ENCODE measurements at places on chromosomes 3 and 15.

DNA sequence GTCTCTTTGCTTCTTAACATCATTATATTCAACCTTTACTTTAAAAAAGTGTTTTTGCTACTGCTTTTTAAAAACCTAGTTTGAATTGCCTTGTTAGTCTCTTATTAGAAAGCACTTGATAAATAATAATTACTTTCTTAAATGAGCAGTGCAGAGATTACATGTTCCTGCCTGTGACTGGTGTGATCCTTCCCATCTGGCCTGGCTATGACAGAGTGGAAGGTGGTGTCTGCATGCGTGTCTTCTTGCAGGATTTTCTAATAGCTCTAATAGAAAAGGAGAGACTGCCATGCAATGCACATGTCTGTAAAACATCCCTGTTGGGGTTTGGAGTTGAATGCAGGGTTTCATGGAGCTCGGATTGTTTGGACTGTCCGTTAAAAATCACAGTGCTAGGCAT lies 425.8 kb upstream of the TPM1 start:
- DNase-seq, result no peak

DNA sequence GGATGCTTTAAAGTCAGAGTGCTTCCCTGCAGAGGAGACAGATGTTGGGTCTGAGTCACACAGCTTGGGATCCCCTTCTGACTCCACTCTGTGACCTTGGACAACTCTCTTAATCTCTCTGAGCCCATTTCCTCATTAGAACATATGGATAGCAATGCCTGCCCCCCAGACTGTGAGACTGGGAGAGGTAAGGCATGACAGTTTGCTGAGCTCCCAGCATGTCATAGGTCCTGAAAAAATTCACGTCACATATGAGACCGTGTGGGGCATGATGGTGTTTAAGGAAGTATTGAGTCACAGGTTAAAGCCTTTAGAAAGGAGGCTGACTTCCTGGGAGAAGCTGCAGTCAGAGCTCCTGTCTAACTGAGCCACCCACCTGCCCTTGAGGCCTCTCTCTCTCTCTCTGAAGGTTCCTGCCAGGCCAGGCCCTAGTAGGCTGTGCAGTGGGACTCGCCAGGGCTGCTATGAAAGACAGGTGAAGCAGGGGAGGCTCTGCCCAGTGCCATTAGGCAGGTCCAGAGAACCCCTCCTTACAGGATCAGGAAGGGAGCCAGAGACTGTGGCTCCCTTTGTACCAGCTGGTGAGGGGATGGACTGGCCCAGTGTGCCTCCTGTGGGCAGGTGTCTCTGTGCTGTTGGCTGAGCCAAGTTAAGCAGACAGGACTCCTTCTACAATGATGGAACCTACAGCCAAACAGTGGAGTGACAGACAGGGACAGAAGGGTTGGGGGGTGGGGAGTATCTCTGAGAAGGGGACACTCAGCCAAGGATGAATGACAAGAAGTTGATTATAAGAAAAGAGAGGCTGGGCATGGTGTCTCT lies 19.5 kb upstream of the DOCK3 start:
- no peak for DNase-seq

GRCh38 chr15:91307601-91308000 lies 207.5 kb downstream of the SV2B start:
- DNase-seq, result no peak

- no peak for DNase-seq
Observed at GRCh38 chr3:128556384-128556783, 63.4 kb upstream of the GATA2 start.

DNA sequence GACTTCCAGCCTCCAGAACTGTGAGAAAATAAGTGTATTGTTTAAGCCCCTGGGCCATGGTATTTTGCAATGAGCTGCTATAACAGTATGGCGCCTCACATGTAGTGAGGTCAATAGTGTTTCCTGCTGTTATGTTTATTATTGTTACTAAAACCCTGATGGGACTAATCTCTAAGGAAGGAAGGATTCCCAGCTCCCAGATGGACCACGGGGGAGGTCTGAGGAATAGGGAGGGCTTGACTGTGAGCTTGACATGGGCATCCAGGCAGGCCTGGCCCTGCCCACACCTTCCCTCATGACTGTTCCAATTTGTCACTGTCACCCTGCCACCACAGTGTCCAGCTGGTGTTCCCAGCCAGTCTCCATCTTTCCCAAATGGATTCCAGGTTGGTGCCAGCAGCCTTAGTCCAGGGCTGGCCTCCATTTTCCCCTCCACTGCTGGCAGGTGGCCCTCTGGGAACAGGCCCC lies 14.5 kb upstream of the SLC41A3 start:
- no peak for DNase-seq

- no peak for DNase-seq
Observed at GRCh38 chr15:57273402-57273801, 102.9 kb upstream of the CGNL1 start.

- no peak for DNase-seq
Observed at GRCh38 chr3:112572701-112573100, 10.9 kb downstream of the SLC35A5 start.

DNA sequence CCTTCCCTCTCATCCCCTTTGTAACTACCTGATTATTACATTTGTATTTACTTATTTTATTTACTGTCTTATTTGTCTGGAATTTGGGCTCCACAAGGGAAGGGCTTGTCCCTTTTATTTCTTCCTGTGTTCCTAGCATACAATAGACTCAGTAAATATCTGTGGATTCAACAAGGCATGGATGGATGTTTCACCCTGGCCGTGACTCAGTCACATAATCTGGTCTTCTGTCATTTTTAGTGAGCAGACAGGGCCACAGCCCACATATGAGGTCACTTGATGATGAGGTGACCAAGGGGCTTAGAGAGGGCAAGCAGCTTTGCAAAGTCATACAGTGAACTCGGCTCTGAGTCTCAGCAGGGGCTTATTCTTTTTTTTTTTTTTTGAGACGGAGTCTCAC lies 7.8 kb upstream of the DAG1 start:
- DNase-seq, result no peak

GRCh38 chr3:4584456-4585249 lies 91.5 kb downstream of the ITPR1 start:
- DNase-seq, result no peak

- no peak for DNase-seq
Observed at GRCh38 chr3:152496286-152496685, 227.6 kb downstream of the MBNL1 start.

- DNase-seq, result no peak
Observed at GRCh38 chr15:85609492-85609891, 185.2 kb downstream of the KLHL25 start.

GRCh38 chr15:42619656-42620371 lies 44.4 kb downstream of the STARD9 start:
- DNase-seq, result no peak

DNA sequence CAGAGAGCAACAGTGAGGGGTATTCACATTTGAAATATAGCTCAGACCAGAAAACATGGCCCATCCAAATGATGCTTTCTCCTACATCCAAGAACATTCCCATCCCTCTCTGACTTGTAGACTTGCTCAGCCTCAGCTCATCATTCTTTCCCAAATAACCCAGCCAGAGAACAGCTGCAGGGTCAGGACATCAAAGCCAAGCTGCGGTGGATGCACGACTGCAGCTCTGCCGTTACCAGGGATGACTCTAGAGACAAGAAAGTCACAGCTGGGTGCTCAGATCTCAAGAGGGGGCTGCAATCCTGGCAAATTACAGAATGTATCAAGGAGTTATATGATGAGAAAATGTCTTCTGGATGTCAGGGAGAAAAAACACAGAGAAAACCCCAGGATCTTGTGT lies 944.3 kb downstream of the NTRK3 start:
- no peak for DNase-seq

DNA sequence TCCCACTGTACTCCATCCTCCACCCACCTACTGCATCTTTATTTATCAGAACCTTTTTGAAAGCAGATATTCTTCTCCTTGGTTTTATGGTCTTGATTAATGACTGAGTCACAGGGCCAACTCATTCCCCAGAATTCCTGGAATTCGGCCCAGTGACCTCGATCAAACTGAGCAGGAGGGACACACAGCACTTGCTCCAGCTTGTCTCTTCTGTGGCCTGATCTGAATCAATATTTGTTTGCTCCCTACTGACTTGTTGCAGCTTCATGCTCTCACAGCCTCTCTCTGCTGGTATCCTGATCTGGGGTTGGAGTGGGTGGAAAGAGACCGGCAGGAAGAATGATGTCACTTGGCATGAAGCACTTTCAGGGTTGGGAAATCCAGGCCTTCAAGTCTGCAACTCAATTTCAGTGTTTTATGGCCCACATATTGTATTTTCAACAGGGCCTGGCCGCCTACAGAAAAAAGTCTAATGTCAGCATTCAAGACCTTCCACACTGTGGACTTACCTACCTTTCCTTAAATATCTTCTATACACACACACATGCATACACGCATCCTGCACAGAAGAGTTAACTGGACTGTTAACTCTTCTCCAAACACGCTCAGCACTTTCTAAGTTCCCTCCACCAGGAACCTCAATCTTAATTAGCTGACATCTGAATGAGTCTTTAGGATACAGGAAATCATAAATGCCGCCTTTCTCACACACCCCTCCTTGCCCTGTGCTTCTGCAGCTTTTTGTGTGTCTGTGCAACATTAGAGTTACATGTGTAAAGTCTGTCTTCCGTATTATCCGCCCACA lies 4.6 kb downstream of the ANXA2 start:
- no peak for DNase-seq

DNA sequence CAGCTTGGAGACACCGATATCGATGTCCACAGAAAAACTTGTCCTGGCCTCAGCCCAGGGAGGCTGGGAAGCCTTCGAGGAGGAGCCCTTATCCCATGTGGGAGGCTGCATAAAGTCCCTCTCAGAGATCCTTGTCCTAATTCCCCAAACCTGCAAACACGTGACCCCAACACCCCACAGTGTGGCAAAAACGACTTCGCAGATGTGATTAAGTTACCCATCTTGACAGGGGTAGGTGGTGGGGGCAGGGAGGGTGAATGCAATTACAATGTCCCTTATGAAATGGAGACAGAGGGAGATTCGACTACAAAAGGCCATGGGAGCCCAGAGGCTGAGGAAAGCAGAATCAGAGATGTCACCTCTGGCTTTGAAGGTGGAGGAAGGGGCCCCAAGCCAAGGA lies 2.3 kb upstream of the TLR9 start:
- no peak for DNase-seq

- DNase-seq, result no peak
Observed at GRCh38 chr3:45807133-45807532, 10.8 kb upstream of the SLC6A20 start.

- DNase-seq, result no peak
Observed at GRCh38 chr15:99963096-99963825, 230.0 kb upstream of the LYSMD4 start.

GRCh38 chr15:52021892-52022540 lies 3.0 kb downstream of the MAPK6 start:
- no peak for DNase-seq

DNA sequence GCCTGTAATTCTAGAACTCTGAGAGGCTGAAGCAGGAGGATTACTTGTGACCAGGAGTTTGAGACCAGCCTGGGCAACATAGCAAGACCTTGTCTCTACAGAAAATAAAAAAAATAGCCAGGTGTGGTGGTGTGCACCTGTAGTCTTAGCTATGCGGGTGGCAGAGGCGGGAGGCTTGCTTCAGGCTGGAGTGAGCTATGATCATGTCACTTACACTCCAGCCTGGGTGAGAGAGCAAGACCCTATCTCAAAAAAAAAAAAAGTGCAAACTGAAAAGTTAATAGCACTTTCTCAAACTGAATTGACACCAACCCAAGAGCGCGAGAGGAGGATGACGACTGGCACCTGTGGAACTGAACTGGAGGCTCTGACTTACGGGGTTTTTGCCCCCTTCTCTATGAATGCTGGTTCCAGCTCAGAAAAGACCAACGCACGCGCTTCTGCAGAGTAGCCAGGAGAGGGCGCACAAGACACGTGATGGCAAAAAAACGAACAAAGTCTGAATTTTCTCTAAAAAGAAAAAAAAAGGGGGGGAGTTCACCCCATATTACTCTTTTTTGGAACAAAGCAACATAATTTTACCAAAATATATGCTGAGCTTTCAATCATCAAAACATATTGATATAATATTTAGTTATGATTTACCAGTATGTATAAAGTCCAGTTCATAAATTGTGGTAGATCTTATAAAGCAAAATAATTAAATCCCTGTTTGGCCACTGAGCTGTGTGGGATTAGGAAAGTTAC lies 23.7 kb downstream of the CFAP92 start:
- DNase-seq, result no peak

DNA sequence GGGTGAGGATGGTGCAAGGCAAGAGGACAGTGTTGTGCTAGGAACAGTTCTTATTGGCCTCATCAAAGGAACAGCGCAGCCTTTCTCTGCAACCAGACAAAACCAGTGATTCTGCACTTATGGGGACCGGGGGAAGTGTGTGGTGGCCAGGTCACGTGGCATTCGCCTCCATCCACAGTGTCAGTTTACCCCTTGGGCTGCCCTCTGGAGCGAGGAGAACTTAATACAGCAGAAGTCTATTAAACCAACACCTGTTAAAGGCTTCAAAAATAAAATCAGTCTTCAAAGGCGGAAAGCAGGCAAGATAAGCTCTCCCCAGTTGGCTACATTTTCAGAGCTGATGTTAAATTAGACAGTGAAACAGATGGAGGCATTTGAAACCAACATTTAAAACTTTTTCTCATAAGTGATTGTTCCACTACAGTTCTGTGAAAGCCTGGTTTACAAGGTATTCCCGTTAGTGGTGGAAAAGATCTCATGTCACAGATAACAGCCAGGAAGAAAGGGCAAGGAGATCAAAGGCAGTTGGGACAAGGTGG lies 75.2 kb downstream of the LRIG1 start:
- no peak for DNase-seq

- no peak for DNase-seq
Observed at GRCh38 chr3:25056036-25056755, 371.9 kb upstream of the RARB start.

DNA sequence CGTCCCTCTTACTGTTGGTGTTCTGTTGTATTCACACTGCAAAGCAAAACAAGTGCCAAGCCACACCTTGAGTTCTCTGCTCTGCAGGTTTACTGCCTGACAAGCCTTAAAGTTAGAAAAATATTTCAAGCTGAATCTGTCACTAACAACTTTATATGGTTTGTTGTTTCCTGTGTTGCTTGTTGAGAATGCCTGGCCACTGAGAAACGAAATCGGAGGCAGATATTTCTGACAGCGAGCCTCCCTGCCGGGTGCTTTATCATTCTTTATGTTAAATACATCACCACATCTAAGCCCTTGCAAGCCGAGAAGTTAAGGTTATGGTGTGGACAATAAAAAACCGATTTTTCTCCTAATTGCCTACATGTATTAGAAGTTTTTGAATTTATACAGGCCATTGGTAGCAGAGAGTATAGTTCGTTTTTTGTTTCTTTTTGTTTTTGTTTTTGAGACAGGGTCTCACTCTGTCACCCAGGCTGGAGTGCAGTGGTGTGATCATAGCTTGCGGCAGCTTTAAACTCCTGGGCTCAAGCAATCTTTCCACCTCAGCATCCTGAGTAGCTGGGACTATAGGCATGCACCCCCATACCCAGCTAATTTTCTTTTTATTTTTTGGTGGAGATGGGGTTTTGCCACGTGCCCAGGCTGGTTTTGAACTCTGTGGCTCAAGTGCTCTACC lies 188.4 kb upstream of the ICE2 start:
- no peak for DNase-seq

GRCh38 chr3:138774529-138775253 lies 60.0 kb downstream of the PIK3CB start:
- no peak for DNase-seq

- DNase-seq, result no peak
Observed at GRCh38 chr3:154247806-154248415, 76.4 kb downstream of the DHX36 start.

Measured in hypothalamus (tissue), 51 donors.